ENCODE measurements at places on chromosomes 2 and 18.

GRCh38 chr2:70767699-70768589, at the start of gene ADD2:
Gene ADD2 (minus strand): TSS chr2:70768200. CDS start chr2:70706408, 61,792 bp downstream.
- no peak for DNase-seq

GRCh38 chr2:31070339-31071125, 67.7 kb downstream of the GALNT14 start:
- no peak for DNase-seq

DNA sequence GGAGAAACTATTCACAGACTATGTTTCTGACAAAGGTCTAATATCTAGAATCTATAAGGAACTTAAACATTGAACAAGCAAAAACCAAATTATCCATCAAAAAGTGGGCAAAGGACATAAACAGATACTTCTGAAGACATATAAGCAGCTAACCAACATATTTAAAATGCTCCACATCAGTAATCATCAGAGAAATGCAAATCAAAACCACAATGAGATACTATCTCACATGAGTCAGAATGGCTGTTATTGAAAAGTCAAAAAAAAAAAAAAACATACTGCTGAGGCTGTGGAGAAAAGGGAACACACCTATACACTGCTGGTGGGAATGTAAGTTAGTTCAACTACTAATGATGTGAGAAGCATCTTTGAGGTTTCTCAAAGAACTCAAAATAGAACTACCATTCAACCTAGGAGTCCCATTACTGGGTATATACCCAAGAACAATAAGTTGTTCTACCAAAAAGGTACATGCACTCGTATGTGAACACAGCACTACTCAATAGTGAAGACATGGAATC, 220.4 kb upstream of the TFPI start:
- peak; percentile 24 for DNase-seq

GRCh38 chr2:200193331-200193730, 113.2 kb upstream of the SPATS2L start:
- DNase-seq, result no peak

- DNase-seq, result no peak
Observed at GRCh38 chr2:43174368-43174916, 52.0 kb downstream of the ZFP36L2 start.

GRCh38 chr2:46248171-46248570, 49.0 kb upstream of the EPAS1 start:
- no peak for DNase-seq

DNA sequence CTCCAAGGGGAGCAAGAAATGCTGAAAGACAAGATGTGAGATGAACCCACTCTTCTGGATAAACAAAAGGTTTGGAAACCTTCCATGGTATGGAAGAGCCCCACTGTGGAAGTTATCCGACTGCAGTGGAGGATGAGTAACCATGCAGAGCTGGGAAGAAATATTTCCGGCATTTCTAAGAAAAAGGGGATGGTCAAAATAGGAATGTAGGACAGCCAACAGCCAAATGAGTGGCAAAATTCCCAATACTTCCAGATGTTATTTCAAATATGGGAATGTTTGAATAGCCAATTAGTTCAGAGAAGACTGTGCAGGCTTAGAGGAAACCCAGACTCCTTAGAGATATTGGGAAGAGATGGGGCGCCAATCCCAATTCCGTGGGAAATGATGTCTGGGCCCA, 246.8 kb downstream of the RAD51AP2 start:
- no peak for DNase-seq

DNA sequence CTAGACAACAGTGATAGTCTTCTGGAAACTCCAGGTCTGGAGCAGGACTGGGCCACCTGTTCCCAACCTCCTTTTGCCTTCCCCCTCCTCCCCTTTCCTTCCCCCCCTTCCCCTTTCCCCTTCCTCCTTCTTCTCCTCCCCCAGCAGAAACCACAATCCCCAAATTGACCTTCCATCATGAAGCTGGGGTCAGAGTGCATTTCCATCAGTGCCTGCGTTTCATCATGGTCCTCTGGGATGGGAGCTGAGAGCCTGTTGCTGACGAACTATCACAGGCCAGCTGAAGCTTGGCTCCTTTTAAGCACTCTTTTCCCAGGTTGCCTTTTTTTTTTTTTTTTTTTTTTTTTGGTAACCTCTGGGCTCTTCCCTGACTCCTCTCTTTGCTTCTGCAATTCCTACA, 52.6 kb upstream of the SMAD2 start:
- no peak for DNase-seq

DNA sequence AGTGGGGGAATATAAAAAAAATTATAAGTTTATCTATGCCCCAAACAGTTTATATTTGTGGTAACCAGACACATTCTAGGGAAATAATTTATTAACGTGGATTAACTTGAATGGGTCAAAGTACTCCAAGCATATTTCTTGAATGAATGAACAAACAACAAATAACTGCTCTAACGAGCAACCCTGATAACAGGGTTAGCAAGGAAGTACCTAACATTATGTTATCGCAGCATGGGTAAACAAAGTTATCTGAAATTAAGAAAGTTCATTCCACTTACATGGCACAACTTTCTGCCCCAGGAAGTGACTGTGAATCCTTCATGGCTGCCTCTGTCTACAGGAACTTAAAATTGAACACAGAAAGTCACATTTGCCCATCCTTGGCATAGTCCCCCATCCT, 812.9 kb upstream of the ACVR2A start:
- DNase-seq, result no peak

DNA sequence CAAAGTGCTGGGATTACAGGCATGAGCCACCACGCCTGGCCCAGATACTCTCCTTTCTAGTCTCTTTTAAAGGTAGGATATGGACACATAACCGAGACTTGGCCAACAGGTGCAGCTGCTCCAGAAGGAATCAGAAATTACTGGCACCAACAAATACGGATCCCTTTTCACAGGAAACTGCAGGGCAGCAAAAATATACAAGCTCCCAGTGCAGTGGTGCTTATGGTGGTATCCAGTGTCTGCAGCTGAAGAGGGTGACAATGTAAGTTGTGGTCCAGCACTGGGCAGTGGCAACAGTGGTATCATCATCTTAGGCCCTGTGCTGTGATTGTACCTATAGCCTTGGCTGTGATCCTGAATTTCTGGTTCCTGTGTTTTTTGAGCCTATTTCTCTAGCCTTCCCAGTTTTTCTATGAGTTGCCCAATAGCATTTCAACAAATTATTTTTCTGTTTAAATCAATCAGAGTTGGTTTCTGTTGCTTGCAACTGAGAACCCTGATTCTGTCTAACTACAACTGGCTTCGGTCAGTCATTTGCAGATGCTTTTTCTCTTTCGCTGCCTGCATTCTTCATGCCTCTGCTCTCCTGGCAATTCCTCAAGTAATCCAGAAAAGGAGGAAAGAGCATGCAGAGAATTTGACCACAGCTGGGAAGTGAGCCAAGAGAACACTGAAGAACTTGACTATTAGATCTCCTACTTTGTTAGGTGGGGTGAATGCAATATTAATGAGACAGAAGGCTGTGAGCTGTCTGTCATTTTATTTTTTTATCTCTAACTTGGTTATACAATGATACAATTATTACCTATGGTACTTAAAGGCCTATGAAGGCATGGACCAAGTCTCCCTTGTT, 30.8 kb upstream of the EML4 start:
- peak; percentile 96 for DNase-seq

DNA sequence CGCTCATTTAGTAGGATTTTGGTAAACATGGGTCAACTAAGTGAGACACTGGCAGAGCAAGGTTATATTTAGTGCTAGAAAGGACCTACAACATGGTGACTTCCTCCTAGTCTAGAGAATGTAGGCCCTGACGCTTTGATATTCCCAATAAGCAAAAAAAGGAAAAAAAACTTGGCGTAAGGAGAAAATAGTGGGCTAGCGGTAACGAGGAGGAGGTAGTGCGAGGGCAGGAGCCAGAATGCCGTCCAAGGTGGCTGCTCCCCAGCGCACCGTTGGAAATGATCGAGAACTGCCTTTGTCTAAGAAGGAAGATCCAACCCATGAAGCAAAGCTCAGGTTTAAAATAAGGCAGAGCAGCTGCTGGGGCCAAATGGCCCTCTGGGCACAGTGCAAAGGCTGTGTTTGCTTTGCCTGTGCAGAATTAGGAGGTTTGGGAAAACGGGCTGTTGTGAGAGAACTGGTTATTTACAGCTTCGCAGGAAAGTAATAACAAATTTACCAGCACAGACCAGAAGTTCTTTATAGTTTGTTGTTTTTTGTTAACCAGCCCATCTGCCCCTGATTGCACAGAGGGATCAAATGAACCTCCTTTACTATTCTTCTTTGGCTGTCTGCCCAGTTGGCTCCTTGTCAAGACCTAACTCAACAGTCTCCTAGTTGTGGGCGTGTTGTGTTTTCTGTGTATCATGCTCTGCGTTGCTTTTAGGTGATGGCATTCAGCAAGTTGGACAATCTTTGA, 86.6 kb downstream of the ITGB1BP1 start:
- DNase-seq, result peak; percentile 88

- DNase-seq, result peak; percentile 9
Observed at GRCh38 chr18:42028247-42028832, 73.3 kb downstream of the PIK3C3 start.
